ENCODE measurements at places on chromosomes 1 and 21.

GRCh38 chr1:166282391-166283137 is 115.8 kb upstream of the FAM78B start:
- no peak for DNase-seq

DNA sequence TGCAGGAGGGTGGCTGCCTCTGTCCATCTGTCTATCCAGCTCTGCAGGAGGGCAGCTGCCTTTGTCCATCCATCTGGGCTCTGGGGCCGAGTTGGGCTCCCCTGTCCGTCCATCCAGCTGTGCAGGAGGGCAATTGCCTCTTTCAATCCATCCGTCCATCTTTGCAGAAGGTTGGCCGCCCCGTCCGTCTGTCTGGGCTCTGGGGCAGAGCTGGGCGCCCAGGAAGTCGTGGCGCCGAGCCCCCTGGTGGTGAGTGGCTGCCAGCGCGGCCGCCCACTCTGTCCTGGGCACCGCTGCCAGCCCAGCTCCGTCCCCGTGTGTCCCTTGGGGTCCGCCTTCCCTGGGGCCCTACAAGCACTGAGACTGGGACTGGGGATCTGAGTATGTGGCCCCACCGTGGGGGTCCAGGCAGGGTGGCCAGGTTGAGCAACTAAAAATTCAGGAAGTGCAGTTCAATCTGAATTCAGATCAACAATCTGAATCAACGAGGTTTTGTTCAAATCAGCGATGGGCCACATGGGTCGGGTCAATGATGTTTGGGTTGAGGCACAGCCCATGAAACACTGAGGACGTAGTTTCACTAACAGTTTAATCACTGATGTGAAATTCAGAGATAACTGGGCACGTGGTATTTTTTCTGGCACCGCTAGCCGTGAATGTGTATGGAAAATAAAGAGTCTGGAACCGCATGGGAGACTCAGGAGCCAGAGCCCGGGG is 99.1 kb upstream of the ACTRT2 start:
- DNase-seq = no peak

- no peak for DNase-seq
Observed at GRCh38 chr1:29383746-29384371, 147.5 kb downstream of the PTPRU start.

DNA sequence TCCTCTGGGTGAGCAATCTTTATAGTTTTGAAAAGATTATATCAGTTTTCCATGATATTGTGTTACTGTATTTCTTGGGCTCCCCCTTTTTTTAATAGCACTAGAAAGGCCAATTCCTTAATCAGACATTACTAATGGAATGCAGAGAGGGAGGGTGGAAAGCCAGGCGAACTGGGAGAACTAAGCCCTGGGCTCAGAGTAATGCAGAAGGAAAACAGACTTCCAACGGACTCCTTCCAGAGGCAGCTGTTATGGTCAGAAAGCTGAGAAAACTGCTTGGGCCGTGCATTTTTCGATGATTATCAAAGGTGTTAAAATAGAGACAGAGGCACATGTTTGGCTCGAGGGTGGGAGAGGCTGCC is 206.3 kb downstream of the FOXD2 start:
- DNase-seq = no peak

DNA sequence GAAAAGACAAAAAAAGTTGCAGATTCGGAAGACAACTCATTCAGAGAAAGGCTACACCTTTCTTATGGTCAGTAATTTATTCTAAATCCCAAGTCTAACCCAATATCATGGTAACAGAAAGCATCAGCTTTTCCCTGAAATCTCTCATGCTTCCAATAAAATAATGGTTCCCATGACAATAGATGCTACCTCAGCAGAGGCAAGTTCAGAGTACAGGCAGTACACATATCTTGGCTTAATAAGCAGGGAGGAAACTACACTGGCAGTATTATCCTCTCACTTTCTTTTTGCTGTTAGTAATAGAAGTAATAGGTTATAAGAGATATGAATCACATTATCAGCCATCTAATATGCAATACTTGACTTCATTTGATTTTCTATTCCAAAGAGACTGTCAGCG is 137.1 kb downstream of the DPYD start:
- no peak for DNase-seq

DNA sequence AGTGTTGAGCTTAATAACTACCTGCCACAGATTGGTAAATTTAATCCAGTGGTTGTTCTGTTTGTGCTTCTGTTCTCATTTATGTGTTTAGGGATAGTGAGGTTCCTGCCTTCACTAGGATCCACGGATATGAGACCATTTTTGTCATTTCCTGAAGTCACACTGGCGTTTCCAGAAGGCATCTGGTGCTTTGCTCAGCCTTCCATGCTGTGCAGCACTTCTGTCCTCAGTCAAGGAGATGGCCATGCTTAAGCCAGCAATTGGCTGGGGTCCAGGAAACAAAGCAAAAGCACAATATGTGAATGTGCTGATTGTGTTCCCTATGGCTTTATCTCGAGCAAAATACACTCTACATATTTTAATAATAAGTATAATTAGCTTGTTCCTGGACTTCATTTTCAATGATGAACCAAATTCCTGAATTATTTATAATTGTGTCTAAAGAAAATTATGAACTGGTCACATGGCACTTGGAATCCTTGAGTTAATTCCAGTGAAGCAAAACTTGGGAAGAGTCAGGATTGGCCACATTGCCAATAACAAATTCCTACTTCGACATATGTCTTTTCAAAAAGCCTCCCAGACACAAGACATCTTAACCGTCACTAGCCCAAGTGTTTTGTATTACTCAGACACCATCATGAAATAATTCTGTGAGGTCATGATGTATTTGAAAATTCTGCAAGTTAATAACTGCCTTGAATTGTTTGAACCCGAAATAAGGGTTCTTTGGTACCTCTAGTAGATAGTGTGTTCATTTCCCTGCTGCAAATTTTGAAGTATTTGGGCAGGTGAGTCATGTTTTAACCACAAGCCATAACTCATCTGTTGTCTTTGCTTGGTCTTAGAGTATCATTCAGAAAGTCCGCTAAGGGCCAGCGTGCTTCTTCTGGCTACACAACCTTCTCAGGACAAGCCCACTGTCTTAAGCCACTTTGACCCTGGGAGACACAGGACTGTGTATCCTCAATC is 412.4 kb downstream of the DISC1 start:
- DNase-seq = peak; percentile 57

- DNase-seq = peak; percentile 100
Observed at GRCh38 chr1:151371370-151372057, 991 bp downstream of the SELENBP1 start.

DNA sequence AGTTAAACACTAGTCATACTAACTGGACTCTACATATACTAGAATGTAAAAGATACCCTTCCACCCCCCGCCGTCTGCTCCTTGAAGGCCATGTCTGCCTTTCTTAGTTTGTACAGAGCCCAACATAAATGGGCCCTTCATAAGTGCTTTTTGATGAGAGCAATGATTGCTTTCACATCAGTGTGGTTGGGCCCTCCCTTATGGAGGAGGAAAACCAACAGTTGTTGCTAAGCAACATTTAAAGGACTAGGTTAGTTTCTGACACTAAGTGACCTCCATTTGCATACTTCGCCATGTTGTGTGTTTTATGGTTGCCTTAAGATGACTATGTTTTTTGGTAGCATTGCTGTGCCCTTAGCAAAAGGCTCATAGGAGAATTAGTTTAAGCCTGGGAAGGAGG is 182.0 kb upstream of the SGIP1 start:
- no peak for DNase-seq

- DNase-seq = no peak
Observed at GRCh38 chr1:154320882-154321608, at the start of gene AQP10. Gene AQP10, plus strand, starts transcription at chr1:154321093. Its CDS starts 63 bp downstream, at chr1:154321156.

DNA sequence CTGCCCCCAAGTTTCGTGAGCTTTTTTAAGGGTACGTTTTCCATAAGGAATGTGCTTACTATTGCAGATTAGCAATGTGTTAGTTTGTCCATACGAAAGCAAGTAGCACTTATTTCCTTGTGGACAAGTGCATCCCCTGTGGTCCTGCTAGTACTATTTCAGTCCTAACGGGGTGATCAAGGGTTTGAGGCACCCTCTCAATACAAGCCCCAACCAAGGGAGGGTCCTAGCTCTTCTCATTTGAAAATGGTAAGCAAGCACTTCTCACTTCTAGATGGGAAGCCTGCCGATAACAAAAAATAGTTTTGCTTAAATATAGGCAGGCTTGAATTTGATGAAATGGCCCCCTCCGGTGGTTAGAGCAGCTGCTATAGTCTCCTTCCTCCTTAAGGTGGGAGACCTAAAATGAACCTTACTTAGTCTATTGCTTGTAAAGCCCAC is 64.0 kb upstream of the HMCN1 start:
- no peak for DNase-seq

GRCh38 chr1:45340816-45341466 is 701 bp upstream of the MUTYH start:
- no peak for DNase-seq

- no peak for DNase-seq
Observed at GRCh38 chr21:44858791-44859190, 14.7 kb downstream of the PTTG1IP start.

- DNase-seq = no peak
Observed at GRCh38 chr1:106975944-106976343, 80.5 kb upstream of the PRMT6 start.

DNA sequence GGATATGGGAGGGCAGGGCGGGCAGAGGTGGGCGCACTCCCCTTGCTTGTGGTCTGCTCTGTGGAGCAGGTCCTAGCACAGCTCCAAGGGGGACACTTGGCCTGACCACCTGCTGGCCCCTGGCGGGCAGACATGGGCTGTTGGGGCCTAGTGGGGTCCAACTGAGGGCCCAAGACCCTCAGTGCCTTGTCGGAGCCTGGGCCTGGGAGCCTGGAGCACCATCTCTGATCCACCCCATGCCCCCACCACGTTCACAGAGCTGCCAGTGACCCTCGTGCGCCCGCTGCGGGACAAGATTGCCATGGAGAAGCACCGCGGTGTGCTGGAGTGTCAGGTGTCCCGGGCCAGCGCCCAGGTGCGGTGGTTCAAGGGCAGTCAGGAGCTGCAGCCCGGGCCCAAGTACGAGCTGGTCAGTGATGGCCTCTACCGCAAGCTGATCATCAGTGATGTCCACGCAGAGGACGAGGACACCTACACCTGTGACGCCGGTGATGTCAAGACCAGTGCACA is 70.6 kb downstream of the OBSCN start:
- no peak for DNase-seq

- DNase-seq = no peak
Observed at GRCh38 chr1:161930064-161930463, 93.6 kb downstream of the OLFML2B start.

GRCh38 chr1:108708691-108709660 is 3.7 kb upstream of the FNDC7 start:
- DNase-seq = no peak

DNA sequence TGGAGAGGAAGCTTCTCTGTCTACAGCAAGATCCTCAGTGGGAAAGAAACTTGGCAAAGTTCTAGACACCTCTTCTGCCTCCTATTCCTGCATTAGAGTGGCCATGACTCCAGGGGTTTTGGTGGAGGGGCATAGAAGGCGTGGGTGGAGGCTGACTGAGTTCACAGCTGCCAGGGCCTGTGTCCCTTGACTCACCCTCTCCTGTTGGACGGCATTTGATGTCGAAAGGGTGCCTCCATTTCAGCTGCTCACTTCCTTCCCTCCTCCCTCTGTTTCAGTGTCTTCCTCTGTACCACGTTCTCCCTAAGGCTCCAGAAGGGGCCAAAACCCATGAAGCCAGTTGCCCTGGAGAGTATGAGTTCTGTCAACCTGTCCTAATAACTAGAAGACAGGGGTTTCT is 632 bp downstream of the TMEM79 start:
- no peak for DNase-seq

DNA sequence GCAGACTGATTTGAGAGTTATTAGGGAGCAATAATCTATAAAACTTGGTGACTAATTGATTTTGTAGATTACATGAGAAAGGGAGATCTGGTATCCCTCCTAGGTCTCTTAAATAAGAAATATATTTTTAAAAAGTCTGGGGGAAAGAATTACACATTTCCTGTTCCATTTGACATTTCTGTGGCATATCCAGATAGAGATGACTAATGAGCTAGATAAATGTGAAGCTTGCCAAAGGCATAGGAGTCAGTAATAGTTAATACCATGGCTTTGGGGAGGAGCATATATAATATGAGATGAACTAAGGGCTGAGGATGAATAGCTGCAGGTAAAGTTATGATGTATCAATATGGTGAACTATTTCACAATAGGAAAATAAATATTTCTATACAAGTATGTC is 663.7 kb downstream of the PTPRC start:
- no peak for DNase-seq

DNA sequence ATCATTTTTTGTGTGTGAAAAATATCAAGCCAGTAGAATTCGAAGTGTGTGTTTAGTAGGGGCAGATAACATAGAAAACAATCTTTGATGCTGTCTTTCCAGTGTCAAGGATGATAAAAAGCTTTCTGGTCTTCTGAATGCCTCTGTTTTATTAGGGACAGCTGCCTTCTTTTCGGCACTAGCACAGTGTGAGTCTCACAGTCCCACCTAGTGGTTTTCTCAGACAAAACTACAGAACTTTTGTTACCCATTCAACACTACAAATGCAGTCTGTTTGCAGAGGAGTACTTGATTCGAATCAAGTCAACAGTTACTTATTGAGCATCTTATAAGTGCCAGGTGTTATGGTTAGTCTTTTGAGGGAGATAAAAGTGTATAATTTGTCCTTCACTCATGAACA is 30.6 kb upstream of the MCOLN3 start:
- no peak for DNase-seq

DNA sequence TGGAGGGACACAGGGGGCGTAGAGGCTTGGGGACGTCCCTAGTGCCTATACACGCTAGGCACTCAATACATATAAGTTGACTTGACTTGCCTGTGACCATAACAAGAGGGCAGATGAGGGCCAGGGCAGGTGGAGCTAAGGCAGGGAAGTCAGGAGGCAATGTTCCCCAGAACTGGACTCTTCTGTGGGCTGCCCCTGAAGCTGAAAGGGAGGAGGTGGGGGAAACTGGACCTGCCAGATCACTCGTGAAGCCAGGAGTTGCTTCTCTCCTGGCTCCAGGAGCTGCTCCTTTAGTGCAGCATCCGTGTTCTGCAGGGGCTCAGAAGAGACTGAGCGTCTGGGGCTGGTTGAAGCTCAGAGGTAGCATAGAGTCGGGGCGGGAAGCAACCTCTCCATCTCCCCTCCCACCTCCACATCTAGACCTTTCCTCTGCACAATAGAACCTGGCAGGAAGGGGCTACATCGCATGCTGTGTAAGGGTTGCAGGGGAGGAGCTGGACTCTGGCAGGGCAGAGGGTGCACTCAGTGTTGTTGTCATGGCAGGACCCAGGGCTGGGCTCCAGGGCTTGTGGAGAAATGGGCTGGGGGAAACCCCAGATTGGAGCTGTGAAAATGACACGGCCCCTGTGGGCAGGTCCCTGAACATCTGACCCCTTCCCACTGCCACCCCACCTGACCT is 2.9 kb upstream of the SEMA4A start:
- DNase-seq = no peak

DNA sequence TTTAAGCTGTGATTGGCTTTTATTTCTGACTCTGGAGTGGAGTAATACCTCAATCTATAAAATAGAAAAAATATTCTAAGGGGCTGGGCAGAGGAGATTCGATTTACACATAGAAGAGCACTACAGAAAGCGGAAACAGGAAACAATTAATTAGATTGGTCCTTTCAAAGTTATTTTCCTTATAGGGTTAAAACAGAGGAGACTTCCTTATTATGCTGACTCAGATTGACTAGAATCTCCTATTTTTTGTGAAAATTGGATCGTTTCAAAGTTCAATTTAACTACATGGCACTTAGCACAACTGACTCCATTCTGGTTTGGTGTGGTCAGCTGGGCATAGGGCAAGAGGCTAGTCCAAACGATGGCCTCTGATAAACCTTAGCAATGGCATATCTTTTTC is 48.3 kb upstream of the NCAM2 start:
- DNase-seq = no peak
